ENCODE measurements at places on chromosomes 11 and 22. TPM values are rescaled to one million over a fixed set of nuclear protein-coding genes. Genes with fewer than 3 reads are reported as not detected.

Gene SYT8
- not detected for total RNA-seq

Gene MOGAT2
- total RNA-seq = not detected

Gene CREB3L1
- 82.1 TPM for total RNA-seq

Gene FOXRED2
- total RNA-seq = 7.8 TPM

Gene DMC1
- 1.5 TPM for total RNA-seq

Gene AASDHPPT
- total RNA-seq = 45.4 TPM

Gene NRXN2
- 6.4 TPM for total RNA-seq

Gene MS4A7
- not detected for total RNA-seq
